Body of pancreas (tissue), 4 donors: ENCODE measurements at places on chromosomes 5 and 9. TPM values are rescaled to one million over a fixed set of nuclear protein-coding genes. Genes with fewer than 3 reads are reported as not detected.
A peak's percentile ranks its signal among the peaks of the same experiment; 100 is the strongest.

KCNIP1 gene
- 0.52 TPM for total RNA-seq

DNA sequence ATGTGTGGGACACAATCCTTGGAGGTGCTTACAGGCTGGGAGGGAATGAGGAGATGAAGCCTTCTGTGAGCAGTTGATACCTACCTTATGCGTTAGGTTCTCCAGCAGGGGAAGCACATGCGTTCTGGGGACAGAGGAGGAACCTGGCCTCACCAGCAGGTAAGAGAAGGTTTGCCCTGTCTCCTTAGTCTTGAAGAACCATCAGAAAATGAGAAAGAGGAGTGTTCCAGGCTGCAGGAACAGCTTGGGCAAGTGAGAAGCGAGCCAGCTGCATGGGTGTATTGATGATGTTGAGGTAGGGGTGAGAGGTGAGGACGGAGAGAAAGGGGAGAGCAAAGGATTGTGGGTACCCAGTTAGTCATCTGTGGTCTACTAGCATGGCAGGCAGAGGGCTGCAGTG lies 156.9 kb upstream of the MVB12B start:
- H3K4me1 ChIP-seq: no peaks in the 10 kb centered on the region
- DNase-seq: no peak
- H3K4me3 ChIP-seq: no peak overlapping the region
- no peak overlapping the region for H3K27ac ChIP-seq
- no peaks in the 10 kb centered on the region for H3K27me3 ChIP-seq

DNA sequence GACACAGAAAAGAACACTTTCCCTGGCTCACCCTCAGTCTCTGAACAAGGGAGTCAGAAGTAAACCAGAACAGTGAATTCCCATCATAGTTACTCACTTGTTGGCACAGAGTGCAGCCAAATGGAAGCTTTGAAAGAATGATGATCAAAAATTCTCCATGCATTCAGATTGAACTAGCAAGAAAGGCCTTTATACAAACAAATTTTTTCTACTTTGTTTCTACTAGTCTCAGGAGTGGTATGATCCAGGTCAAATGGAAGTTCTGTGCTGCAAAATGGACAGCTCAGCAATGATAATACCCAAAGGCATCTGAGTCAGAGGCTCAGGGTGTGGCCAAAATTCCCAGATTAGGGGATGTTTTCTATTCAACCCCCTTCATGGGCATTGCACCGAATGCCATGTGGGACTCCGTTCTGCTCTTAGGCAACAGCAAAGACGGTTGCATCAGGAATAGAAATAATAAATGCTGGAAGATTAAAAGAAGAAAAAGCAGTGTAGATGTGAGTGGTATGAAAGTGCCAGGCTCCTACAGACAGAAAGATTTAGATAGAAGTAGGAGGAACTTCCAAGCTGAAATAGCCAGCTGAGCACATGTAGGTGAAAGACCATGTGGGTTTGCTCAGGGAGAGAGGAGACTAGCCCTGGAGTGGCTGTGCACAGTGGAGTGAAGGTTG lies 24.0 kb upstream of the ASPN start:
- H3K27me3 ChIP-seq: no peaks in the 10 kb centered on the region
- no peak overlapping the region for H3K27ac ChIP-seq
- no peaks in the 10 kb centered on the region for H3K36me3 ChIP-seq
- no peak overlapping the region for H3K4me3 ChIP-seq

GRCh38 chr5:150731669-150732242 lies 27.1 kb downstream of the DCTN4 start:
- H3K27me3 ChIP-seq: no peaks in the 10 kb centered on the region
- peaks cover 10% of the 10 kb centered on the region for H3K4me1 ChIP-seq
- H3K4me3 ChIP-seq: no peak overlapping the region
- no peak for DNase-seq

- no peak overlapping the region for H3K4me3 ChIP-seq
- peak; percentile 63 for DNase-seq
- no peaks in the 10 kb centered on the region for H3K27me3 ChIP-seq
Measured at GRCh38 chr9:96040591-96041461, 165.3 kb downstream of the ERCC6L2 start.

- DNase-seq: no peak
- H3K4me1 ChIP-seq: no peaks in the 10 kb centered on the region
- H3K4me3 ChIP-seq: no peak overlapping the region
- no peaks in the 10 kb centered on the region for H3K36me3 ChIP-seq
- no peaks in the 10 kb centered on the region for H3K27me3 ChIP-seq
Measured at GRCh38 chr5:93209476-93209875, 371.5 kb downstream of the NR2F1-AS1 start.
